IPS DF 6.9 (cell line): ENCODE measurements at places on chromosomes 2 and 18.
A peak's percentile ranks its signal among the peaks of the same experiment; 100 is the strongest.

DNA sequence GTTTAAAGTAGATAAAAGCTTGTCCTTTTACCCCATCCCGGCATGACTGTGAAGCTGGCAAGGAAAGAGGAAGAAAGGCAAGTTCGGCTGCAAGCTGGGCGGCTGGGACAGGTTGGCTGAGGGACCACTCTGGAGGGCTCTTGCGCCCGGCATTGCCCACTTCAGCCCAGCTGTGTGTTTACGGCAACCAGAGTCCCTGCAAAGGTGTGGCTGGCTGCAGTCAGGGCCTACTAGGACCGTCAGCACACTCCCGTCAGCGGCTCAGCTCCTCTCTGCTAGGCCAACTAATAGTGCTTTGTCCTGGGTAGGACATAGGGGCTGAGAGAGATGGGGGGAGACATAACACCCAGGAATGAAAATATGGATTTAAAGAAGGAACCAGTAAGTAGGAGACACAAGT lies 11.7 kb upstream of the SAP130 start:
- no peak for DNase-seq

- no peak for DNase-seq
Observed at GRCh38 chr2:149594411-149594810, 6.8 kb upstream of the MMADHC start.

GRCh38 chr18:1539276-1539675 lies 634.6 kb downstream of the ADCYAP1 start:
- DNase-seq, result no peak

DNA sequence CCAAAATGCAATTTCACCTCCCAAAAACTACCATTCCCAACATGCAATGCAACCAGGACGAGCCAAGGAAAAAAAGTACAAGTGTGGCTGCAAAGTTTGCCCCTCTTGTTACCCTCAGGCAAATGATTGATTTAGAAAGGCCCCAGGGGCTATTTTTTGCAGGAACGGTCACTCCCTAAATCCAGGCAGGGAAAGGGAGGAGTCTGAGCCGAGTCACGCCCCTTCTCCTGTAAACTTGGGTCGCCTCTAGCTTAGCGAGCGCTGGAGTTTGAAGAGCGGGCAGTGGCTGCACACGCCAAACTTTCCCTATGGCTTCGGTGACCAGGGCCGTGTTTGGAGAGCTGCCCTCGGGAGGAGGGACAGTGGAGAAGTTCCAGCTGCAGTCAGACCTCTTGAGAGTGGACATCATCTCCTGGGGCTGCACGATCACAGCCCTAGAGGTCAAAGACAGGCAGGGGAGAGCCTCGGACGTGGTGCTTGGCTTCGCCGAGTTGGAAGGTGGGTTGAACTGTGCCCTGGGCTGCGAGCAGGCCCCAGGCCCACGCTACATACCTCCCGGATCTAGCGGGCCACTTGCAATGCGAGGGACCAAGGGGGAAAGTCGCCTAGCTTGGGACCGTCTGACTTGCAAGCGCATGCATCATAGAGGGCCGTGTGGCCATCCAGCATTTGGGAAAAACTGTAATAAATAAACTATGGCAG lies at the start of gene GALM:
Gene GALM (plus strand): TSS at position 261 of the 702 bp plus-strand sequence. CDS start 48 bp downstream, at position 309.
- peak; percentile 89 for DNase-seq

- peak; percentile 50 for DNase-seq
Observed at GRCh38 chr2:163878718-163879117, 142.9 kb upstream of the FIGN start.

GRCh38 chr2:158966312-158966711 lies 2.1 kb upstream of the TANC1 start:
- DNase-seq, result no peak

GRCh38 chr2:10165282-10165681 lies 42.7 kb downstream of the RRM2 start:
- DNase-seq, result no peak

- no peak for DNase-seq
Observed at GRCh38 chr2:45000341-45000901, 8.8 kb downstream of the SIX2 start.

GRCh38 chr18:8910843-8911242 lies 191.7 kb upstream of the NDUFV2 start:
- no peak for DNase-seq

DNA sequence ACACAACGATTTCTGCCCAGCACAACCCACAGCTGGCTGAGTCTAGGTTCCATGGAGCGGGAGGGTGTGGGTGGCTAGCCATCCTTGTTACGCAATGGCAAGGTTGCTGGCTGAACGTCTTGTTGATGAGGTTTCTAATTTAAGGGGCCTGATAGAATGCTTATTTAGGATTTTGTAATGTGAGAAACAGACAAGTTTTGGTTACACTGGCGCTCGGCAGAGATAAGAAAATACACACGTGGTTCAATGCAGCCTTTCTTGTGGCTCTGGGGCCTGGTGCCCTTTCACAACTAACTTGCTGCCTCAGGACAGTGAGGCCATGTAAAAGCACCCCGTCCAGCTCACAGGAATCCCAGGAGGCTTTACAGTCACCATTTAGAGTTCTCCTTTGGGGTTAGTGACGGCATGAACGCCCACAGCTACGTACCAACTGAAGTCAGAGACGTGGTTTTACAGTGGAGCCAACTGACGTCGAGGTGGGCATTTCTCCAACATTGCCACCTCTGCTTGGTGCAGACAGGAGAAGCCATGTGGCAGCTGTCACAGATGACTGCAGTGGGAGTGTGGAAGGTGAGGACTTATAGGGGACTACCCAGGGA lies 29.7 kb upstream of the PIEZO2 start:
- DNase-seq, result no peak

DNA sequence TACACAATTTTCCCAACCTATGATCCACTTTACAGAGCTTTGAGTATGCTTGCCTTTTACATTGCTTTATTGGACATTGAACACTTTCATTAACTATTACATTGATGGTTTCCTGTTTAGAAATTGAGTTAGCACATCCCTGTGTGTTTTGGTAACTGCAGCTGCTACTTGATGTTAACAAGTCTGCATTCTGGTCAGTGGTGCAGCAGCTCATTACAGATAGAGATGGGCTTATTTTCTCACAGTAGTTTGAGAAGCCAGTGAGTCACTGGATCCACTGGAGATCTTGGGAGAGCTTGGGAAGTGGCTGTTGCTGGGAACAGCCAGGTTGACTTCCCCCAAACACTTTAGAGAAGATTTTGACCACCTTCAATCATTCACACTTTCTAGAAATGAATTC lies 150.5 kb downstream of the ARHGAP15 start:
- no peak for DNase-seq

GRCh38 chr2:73870084-73870483 lies 22.7 kb upstream of the ACTG2 start:
- no peak for DNase-seq

GRCh38 chr18:23266717-23267446 lies 131.6 kb downstream of the CABLES1 start:
- DNase-seq, result no peak

DNA sequence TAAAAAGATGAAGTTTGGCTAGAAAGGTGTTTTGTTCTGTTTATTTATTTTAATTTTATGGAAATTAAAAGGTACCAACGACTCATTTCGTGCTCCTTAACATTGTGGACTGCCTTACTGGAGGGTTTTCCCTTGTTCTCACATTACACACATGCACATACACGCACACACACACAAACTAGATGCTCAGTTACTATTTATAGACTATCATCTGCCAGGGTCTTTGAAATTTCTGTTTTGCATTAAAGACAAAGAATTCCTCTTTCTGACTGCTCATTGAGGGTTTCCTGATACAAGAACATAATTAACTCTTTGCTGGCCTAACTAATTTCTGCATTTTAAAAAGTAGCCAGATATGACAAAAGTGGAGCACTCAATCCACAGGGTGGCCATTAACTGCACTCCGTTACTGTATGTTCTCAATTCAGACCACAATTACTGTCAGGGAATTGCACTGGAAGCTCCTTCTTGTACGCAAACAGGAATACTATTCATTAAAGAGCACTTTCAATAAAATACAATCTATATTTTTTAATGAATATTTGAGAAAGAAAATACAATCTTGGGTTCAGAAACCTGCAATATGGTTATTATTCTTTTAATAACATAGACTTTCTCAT lies 366.9 kb upstream of the GALNT5 start:
- no peak for DNase-seq

GRCh38 chr2:42827647-42828486 lies 35.5 kb upstream of the HAAO start:
- DNase-seq, result peak; percentile 68

- DNase-seq, result no peak
Observed at GRCh38 chr18:10482985-10483949, 28.8 kb downstream of the APCDD1 start.

GRCh38 chr2:12417786-12418185 lies 298.9 kb upstream of the TRIB2 start:
- DNase-seq, result no peak

- no peak for DNase-seq
Observed at GRCh38 chr2:107730898-107731297, 95.8 kb upstream of the RGPD4 start.

DNA sequence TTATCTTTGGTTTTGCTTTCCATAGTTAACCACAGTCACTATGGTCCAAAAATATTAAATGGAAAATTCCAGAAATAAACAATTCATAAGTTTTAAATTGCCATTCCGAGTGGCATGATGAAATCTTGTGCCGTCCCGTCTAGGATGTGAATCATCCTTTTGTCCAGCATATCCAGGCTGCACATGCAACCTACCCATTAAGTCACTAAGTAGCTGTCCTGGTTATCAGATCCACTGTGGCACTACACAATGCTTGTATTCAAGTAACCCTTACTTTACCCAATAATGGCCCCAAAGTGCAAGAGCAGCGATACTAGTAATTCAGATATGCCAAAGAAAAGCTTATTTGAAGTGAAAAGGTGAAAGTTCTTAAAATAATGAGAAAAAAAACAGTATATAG lies 10.7 kb downstream of the USP34 start:
- DNase-seq, result no peak

- DNase-seq, result no peak
Observed at GRCh38 chr2:227914362-227914761, 42.9 kb downstream of the DAW1 start.

DNA sequence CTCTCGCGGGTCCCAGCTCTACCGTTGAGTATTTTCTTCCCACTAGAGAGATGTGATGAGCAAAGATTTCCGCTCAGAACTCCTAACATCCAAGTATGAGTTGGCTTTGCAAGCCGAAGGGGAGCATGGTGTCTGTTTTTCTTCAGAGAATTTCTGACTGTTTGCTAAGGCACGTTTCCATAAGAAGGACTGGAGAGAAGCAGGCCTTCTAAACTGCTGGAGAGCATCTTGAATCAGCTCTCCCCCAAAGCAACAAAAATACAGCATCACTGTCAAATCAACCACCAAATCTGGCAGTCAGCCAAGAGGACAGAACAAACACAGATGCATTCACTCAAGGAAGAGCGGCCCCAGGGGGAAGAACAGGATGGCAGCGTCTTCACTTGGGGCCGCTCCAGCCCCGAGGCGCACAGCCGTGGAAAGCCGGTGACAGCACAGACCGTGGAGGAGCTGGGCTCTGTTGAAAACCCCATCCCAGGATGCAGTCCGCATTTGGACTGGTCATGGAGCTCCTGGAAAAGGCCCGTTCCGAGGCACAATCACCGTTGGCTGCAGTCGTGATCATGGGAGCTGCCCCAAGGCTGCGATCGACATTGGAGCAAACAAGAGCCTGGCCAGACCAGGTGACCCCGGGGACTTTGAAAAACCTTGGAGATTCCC lies 101.4 kb downstream of the NFATC1 start:
- DNase-seq, result no peak

DNA sequence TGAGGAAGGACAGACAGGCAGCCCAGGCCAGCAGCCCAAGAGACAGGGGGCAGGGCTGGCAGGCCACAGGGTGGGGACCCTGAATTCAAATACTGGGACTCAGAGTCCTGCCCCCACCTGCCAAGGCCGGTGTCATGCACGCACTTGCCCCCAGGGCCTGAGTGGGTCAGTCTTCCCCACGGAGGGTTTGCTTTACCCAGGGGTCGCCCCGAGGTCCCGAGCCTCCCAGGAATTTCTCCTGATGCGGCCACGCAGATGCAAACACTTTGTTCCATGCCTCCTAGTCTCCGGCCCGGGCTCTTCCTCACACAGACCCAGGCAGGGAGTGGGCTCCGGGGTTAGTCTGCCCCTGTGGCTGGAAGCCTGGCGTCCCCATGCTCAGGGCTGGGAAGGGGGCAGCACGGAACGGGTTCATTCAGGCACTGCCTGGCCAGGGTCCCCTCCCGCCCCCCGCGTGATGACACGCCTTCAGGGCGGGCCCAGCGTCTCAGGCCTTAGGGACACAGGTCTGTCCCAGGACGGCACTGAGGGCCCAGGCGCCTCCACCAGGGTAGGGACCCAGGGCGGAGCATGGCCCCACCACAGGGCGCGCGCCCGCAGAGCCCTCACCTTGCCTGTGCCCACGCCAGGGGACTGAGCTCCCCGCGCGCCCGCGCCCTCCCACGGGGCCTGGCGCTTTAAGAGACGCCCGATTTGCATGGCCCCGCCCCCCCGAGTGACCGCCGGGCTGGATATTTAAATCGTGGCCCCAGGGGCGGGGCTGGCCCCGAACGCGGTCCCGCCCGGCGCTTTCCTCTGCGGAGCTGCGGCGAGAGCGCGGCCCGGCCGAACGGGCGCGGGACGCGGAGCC lies at the start of gene SNED1:
Gene SNED1 (plus strand): TSS at position 763 of the 850 bp plus-strand sequence. CDS start 220 bp downstream, outside the sequence.
- no peak for DNase-seq

DNA sequence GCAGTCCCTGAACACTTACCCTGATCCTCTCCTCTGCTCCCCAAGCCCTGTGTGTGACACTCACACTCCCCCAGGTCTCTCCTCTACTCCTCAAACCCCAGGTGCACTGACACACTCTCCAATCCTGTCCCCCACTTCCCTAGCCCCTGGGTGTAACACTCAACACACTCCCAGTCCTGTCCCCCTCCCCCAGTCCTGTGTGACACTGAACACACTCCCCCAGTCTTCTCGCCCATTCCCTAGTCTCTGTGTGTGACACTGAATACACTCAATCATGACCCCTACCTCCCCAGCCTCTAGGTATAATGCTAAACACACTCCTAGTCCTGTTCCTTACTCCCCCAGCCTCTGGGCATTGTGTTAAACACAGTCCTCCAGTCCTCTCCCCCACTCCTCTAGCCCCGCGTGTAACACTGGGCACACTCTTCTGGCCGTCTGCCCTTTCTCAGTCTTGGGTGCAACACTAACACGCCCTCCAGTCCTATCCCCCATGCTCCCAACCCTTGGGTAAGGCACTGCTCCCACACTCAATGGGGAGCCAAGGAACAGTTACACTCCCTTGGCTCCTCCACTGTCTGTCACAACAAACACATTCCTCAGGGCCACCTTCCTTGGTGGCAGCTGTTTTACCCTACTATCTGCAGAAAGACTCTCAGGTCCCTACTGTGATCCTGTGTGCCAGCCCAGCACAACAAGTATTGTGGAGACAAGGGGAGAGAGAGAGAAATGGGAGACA lies 82.5 kb upstream of the PKDCC start:
- no peak for DNase-seq
